ENCODE measurements at places on chromosomes 11 and 22.

DNA sequence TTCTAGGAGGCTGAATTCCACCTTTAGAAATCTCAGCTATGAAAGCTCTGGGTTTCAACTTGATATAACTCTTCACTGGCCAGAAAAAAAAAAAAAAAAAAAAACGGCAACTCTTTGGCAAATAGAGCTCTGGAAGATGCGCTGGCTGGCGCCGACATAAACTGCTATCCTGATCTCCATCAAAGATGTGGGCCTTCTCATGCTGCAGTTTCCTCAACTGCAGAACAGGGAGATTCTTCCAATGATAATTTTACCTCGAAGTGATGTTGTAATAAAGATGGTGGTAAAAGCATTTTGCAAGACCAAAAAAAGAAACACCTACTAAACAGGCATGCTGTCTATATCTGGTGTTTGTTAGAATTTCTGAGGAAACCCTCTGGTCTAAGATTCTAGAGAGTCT lies 20.3 kb downstream of the FLI1 start:
- no peak for DNase-seq

DNA sequence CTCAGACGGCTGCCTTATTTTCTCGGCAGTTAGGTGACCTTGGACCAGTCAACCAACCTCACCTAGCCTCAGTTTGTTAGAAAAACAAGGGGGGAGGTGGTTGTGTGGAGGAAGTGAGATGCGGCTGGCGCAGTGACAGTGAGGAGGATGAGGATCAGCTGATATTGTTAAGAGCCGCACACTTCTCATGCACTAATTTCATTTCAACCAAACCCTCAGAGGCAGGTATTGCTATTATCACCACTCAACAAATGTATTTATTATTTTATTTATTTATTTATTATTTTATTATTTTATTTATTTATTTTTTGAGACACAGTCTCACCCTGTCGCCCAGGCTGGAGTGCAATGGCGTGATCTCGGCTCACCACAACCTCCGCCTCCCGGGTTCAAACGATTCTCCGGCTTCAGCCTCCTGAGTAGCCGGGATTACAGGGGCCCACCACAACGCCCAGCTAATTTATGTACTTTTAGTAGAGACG lies 2.1 kb downstream of the LGALS1 start:
- DNase-seq = no peak

- DNase-seq = no peak
These were observed 558.7 kb downstream of the BRD1 start for GRCh38 chr22:49268924-49269323.

DNA sequence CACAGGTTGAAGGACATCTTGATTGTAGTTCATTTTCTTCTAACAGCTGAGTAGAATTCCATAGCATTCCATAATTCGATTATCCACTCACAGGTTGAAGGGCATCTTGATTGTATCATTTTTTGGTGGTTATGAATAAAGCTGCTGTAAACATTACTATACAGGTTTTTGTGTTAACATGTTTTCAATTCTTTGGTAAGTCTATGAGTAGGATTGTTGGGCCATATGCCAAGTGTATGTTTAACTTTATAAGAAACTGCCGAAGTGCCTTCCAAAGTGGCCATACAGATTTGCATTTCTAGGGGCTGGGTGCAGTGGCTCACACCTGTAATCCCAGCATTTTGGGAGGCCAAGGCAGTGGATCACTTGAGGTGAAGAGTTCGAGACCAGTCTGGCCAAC lies 44.6 kb downstream of the ANKRD42 start:
- DNase-seq = no peak

GRCh38 chr11:95711162-95711944 lies 78.2 kb downstream of the FAM76B start:
- DNase-seq = no peak

- DNase-seq = no peak
These were observed 635 bp upstream of the LDHA start for GRCh38 chr11:18393581-18394274.
